Foreskin fibroblast (primary cell): ENCODE measurements at places on chromosomes 2 and 18.

GRCh38 chr2:100383306-100383705 lies 34.2 kb downstream of the CHST10 start:
- DNase-seq: no peak

GRCh38 chr2:176106581-176107539 lies at the start of gene HOXD11:
Gene HOXD11 (plus strand): TSS chr2:176107280. CDS start chr2:176107356, 76 bp downstream.
- DNase-seq: peak; percentile 55

DNA sequence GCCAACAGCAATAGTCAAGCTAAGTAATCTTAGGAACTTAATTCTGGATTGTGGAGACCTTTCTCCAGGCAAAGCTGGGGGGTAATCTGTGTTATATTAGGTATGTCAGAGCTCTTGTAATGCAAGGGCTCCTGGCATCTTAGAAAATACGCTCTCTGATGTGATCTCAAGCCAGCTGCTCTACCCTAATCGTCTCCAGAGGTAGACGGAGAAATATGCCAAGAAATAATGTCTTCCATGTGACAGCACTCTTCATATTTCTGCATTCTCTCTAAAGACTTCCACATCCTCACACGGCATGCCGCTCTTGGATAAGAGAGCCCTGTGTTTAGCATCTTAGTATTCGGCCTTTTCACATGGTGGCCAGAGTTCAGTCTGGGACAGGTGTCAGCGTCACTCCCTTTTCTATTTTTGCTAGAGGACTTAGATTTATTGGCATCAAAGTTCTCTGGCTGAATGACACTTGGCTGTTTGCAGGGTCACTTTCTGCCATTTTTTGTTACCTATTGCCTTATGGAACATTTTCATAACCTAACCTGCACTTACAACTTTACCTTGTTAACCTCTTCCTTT lies 25.2 kb downstream of the CAPN13 start:
- DNase-seq: no peak

- DNase-seq: no peak
Measured at GRCh38 chr18:50494569-50494968, 65.3 kb upstream of the MAPK4 start.

DNA sequence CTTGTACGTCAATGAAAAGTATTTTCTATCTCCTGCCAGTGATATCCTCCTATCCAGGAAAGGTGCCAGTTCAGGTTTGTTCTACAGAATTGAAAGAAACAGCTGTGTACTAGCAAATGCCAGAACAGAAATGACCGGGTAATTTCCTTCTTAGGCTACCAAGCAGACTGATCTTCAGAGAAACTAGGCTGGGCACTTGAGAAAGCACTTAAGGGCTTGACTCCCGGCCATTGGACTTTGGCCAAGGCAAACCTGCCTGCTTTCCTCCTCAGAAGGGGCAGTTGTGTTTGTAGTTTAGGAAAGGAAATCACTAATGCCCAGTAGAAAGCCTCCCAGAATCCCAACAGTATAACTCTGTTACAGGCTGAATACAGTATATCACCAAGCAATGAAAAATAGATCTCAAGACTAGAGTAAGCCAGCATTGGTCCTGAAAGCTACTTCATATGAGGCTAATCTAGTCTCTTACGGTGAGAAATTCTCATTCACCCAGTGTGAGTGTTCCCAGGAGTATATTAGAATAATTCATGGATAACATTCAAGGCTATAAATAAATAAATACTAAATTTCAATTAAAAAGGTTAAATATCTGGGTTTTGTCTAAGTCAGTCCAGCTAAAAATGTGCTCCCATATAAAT lies 43.0 kb upstream of the COL5A2 start:
- DNase-seq: peak; percentile 83

- DNase-seq: peak; percentile 92
Measured at GRCh38 chr2:241149925-241150659, at the start of gene PPP1R7. Gene PPP1R7 (plus strand): TSS chr2:241150467. CDS start chr2:241150496, 29 bp downstream.

DNA sequence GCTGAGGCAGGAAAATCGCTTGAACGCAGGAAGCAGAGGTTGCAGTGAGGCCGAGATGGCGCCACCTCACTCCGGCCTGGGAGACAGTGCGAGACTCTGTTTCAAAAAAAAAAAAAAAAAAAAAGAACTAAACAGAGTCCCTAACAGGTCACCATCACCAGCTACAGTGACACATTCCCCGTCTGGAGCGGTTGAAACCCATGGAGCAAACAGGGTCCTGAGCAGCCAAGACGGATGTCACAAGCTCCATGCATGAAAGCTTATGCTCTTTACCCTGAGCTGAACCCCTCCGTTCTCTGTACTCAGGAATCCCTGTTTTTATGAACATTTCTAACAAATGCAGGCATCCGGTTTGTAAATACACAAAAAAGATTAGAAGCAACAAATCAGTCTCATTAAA lies 55.9 kb upstream of the LAPTM4A start:
- no peak for DNase-seq

GRCh38 chr2:224104668-224105386 lies 65.7 kb upstream of the SERPINE2 start:
- no peak for DNase-seq

DNA sequence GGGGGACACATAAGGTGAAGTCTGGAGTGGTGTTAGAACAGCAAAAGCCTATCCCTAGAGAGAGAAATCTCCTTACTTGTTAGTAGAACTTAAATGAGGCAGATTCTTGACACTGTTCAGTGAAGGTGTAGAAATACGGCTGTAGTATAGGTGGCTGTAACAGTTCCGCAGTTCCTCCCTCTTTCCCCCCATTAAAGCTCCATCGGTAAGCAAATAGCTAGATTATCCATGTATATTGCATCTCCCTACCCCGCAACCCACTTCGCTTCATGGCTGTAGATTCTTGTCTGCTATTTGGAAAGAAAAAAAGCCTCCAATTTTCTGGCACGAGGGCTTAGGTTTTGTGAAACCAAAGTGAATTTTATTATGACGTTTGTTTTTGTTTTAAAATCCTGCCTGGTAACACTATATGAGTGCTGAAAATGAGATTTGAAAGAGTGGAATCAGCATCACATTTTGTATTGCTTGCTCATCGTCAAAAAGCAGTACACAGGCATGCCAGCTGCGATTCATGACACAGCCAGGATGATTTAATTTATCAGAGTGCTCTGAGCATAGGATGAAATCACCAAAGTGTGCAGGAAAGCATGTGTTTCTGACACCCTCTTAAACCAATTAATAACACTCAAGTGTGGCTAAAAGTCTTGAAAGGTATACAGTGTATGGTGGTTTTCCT lies 1.4 kb downstream of the FAM171B start:
- DNase-seq: peak; percentile 73

GRCh38 chr2:234178330-234179030 lies 128.0 kb downstream of the SPP2 start:
- DNase-seq: no peak

DNA sequence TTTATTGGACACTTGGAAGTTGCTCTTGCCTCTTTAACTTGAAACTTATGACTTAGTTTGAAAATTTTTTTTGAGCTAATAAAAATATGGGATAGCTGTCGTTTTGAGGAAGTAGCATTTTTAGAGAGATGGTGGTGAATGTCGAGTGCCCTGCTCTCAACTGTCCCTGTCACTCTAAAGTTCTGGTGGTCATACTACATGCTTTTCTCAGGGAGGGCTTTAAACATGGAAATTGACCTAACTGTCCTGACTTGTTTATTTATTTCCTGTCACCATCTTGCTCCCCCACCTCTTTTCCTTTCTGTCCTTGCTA lies 16.0 kb downstream of the CEP192 start:
- no peak for DNase-seq

GRCh38 chr2:25757906-25758305 lies 84.5 kb upstream of the DTNB start:
- DNase-seq: no peak

- DNase-seq: no peak
Measured at GRCh38 chr2:168159754-168160585, 87.4 kb downstream of the STK39 start.

DNA sequence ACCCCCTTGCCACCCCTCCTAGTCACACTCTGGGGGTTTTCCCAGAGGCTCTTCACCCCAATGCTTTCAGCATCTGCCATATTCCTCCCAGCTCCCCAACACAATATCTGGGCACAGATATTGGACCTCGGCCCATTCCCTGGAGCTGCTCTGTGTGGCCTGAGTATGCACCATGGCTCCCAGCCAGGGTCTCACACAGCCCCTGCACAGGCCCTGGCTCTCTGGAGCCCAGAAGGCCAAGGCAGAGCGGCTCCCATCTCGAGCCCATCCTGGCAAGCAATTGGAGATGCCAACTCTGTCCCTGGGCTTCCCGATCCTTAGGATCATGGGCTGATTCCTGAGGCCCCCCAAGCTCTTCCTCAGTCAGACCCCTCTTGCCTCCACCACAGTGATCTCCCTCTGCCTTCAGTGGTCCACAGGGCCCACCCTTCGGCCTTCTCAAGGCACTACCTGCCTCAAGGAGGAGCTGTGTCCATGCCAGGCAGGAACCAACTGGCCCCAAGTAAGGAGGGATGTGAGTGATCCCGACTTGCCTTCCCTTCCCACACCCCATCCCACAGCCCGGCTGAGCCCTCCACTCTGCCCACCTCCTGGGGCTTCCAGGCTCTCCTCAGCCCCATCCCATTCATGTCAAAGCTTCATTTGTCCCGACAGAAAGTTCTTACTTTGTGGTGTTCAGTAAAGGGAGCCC lies 62.7 kb downstream of the ADD2 start:
- no peak for DNase-seq

DNA sequence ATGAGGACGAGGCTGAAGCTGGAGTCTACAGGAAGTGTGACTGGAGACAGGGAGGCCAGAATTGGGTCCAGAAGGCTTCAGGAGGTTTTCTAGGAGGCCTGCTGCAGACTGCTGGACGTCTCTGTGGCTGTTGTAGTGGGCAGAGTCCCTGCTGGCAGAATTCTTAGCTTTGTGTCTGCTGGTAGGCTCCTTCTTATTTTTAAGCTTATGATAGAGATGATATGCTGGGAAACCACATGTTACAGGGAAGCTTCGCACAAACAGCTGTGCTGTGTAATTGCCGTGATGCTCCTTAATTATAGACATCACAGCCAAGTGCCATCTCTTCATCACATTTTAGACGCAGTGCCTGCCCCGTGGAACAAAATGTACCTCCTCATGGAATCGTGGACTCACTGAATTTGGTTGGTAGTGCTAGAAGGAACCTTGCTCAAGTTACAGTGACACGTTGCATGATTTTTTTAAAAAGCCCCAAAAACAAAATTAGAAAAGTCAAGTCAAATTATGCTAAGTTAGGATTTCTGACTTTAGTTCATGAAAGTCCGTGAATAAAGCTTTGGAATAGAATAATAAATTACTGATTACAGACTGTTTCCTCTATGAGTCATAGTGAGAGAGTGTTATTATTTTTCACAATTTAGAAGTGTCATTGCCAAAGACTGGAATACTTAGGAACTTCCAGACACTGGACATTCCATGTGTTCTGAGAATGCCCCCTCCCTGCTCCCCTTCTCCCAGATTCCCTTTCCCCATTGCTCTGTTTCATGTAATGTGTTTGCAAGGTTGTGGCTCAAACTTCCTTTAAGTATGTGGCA lies 144.1 kb downstream of the FHOD3 start:
- peak; percentile 28 for DNase-seq

DNA sequence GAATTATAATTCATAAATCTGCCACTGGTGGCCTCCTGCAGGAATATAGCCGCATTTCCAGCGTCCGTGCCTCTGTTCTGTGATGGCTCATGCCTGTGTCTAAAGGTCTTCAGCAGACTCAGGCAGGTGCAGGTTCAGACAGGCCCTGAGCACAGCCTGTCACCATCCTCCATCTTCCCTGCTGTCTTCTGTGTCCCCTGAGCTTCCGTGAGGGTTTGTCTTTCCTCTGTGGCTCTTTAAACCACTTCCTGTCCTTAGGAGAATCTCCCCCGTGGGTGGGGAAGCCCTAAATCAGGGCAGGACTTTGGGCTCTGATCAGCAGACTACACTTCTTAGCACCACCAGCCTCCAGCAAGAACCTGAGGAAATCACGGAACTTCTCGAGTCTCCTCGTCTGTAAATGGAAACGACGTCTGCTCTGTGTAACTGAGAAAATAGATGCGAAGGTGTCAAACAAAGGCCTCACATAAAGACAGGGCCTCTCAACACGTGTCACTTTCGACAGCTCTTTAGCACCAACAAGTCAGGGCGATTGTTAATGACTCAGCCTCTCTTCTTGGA lies 24.1 kb upstream of the NFATC1 start:
- no peak for DNase-seq

- no peak for DNase-seq
Measured at GRCh38 chr2:42171396-42171980, 2.3 kb downstream of the EML4 start.

- DNase-seq: no peak
Measured at GRCh38 chr2:197141702-197142473, 168.7 kb downstream of the ANKRD44 start.

GRCh38 chr18:14976736-14977430 lies 228.9 kb downstream of the ANKRD30B start:
- no peak for DNase-seq

GRCh38 chr2:225842939-225843338 lies 443.4 kb downstream of the NYAP2 start:
- DNase-seq: peak; percentile 81

DNA sequence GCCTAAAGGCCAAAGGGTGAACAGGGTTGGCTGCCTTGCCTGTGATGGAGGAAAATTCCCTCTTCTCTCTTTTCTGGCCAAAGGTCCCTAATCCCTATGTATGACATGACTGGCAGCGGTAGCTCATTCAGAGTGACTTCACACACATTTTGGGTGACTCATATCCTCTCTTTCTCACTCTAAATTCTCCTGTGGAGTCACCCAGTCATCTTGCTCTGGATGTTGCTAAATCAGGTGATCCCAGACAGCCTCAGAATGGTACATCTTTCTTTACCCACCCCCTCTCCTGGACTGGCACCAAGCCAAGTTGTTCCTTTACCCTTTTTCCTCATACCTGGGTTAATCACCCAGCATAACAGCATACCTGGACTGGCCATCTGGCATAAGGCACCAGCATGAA lies 77.2 kb downstream of the NEURL3 start:
- DNase-seq: peak; percentile 52

DNA sequence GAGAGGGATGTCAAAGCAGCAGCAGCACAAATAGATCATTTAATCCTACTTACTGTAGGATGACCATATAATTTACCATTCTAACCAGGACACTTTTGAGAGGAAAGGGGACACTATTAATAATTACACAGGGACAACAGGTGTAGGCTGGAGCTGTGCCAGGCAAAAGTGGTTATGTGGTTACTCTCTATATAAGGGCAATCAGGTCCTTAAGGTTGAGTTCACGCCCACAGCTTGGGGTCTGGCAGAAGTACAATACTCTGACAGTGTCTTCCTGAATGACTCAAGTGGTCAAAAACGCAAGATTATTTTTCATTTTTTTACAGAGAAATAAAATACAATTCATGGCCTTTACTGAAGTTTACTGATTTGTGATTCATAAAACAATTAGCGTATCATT lies 2.8 kb downstream of the PREPL start:
- DNase-seq: peak; percentile 10

GRCh38 chr2:14015113-14015630 lies 617.3 kb upstream of the LRATD1 start:
- DNase-seq: no peak
